ENCODE measurements at places on chromosomes 3 and 15.

DNA sequence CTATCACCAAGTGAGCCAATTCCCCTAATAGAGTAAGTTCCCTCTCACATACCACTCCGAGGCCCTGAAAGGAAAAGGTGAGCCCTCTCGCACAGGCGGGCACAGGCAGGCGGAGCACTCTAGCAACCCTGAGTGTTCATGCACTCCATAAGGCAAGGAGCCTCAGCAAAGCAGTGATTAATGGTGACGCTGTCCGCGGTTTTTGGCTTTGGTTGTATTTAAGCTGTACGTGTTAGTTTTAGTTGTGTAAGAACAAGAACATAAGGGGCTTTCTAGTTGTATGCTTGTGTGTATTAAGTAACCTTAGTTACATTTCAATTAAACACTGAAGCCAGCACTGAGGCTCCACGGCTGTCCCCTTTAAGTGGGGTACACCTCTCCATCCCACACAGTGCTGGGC is 33.1 kb downstream of the KLHL25 start:
- DNase-seq = peak; percentile 67

- DNase-seq = peak; percentile 36
Observed at GRCh38 chr3:156749244-156749643, 74.9 kb downstream of the TIPARP start.

DNA sequence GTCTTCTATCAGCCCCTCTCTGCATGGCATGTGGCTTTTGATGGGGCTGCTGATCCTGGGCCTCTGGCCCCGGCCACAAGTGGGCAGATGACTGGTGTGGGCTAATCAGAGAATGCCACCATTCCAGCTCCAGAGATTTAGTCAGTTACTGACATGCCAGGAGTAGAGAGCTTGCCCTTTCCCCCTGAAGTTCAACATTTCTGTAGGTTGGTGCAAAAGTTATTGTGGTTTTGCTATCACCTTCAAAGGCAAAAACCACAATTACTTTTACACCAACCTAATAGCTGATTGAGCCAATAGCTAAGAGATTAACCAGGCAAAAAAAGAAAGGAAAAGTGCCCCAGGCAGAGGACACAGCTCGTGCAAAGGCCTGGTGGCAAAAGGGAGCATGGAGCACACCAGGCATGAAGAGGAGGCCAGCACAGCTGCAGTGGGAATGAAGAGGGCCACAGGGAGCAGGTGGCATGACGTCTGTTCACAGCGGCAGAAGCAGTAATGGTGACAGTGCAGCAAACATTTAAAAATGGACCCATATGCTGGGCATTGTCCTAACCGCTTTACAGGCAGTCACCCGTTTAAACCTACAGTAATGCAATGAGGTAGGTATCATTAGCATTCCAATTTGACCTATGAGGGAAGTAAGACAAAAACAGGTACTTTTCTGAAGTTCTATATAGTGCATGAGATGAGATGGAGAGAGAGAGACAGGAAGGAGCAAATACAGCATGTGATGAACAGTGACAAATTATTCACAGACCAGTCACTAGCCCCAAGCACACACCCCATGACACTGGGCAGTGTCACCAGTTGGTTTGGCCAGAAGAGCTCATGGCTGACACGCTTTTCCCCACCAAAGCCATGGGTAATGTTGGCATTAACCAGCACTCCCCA is 373.0 kb upstream of the PROK2 start:
- DNase-seq = no peak

DNA sequence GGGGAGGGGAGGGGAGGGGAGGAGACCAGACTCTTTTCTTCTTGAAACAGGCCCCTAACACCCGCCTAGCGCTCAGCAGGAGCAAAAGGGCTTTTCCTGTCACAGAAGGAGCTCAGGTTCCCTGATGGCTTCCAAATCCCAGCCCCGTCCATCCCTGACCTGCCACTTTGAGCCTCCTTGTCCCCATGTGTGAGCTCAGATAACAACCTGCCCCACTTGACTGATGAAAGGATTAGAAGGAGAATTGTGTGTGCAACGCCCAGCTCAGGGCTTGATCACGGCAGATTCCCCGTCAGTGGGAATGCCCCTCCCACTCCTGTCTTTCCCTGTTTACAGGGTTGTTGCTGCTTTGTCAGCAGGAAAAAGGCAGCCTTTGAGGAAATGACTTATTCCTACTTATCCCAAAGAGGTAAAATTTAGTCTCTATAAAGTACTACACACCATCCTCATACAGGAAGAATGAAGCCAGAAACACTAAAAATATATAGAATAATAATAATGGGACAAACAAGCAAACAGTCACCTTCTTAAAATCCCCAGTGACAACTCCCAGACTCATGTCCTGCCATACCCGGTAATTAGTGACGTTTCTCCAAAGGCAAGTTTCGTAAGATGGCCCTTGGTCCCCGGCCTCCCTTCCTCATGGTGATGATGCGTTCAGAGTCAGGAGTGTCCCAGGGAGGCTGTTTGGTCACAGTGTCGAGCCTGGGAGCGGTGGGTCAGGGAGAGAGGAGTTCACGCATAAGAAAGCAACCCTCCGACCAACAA is 6.1 kb upstream of the LRRC15 start:
- DNase-seq = no peak

DNA sequence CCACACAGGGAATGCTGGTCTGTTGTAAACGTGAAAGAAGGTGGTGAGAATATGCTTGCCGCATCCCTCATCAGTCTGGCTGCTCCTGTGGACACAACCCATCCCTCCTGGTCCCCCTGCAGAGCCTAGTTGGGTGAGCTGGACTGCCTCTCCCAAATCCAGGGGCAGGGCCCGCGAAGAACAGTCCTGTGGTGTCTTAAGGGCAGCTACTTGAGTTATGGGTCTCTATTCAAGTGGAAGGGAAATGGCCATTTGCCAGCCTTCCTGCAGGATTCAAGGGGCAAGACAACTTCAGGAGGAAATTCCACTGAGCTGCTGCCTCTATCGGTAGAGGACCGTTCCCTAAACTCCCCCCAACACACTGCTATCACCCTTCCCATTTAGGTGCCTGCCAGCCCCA is 98.9 kb downstream of the IQSEC1 start:
- peak; percentile 74 for DNase-seq

- DNase-seq = no peak
Observed at GRCh38 chr3:157782236-157782635, 279.0 kb upstream of the VEPH1 start.

DNA sequence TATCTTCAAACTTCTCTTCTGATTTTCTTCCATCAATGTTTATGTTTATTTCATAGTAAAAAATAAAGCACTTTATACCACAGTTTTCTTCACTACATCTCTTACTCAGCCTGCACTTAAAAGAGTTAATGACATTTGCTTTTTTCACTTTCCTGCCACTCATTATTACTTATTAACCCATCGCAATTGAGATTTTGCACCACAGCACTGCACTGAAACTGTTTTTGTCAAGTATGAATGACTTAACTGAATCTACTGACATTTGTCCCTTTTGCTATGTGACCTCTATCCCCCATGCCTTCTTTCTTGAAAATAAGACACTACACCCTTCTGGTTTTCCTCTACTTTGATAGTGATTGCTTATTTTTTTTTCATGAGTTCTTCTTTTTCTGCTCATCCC is 739.7 kb upstream of the DPPA4 start:
- DNase-seq = no peak

All from astrocyte of the hippocampus (primary cell).